NCI-H1105 treated with DMSO at 0.1 percent for 48 hours (cell line): ENCODE measurements at places on chromosomes 13 and 19.
A peak's percentile ranks its signal among the peaks of the same experiment; 100 is the strongest.

- no peak for DNase-seq
Observed at GRCh38 chr13:58963321-58963720, 1200.4 kb downstream of the DIAPH3 start.

GRCh38 chr13:98543378-98544103 is 33.4 kb downstream of the STK24 start:
- DNase-seq, result no peak

GRCh38 chr19:38107129-38107528 is 116.9 kb downstream of the DPF1 start:
- DNase-seq, result no peak

DNA sequence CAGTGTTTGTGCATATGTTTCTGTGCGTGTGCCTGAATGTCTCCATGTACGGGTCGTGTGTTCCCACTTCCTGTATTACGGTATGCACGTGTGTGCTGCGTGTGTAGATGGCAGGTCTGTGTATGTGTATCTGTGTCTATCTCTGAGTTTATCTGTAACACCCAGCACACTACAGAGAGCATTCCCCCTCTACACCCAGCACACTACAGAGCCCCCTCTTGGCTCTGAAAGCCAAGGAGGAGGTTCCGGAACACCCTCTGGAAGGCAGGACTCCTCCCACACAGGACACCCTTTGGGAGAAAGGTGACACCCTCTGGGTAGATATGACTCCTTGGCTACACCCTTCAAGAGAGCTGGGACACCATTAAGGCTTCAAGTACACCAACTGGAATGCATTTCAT is 2.1 kb upstream of the ERFL start:
- no peak for DNase-seq

DNA sequence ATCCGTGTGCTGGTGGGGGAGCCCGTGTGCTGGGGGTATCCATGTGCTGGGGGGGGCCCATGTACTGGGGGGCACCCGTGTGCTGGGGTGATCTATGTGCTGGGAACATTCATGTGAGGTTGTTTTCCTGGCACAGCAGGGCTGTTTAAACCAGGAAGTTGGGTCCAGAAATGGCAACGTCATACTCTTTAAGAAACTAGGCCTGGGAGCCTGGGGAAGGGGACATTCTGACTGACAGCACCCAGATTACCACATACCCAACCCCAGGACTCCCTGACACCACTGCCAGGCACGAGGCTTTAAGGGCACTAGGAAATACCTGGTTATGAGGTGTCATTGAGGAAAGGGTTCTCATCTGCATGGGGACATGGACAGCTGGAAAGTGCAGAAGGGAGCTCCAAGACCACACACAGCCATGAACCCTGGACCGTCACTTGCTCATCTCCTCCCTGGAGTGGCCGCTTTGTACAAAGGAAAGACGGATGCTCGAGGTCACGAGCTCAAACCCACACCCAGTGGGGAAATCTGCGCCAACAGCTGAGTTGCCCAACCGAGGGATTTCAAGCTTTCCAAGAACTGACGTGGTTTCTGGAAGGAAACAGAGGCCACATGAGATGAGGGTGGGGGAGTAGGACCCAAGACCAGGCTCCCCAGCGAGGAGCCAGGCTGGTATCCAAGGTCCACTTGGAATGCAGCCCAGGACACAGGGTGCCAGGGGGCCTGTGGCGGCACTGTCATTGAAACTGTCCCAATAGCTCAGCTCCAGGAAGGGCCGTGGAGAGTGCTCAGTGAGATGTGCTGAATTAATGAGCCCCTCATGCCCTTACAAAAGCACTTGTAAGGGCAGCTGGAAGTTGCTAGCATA is 40.9 kb downstream of the RAB20 start:
- no peak for DNase-seq

DNA sequence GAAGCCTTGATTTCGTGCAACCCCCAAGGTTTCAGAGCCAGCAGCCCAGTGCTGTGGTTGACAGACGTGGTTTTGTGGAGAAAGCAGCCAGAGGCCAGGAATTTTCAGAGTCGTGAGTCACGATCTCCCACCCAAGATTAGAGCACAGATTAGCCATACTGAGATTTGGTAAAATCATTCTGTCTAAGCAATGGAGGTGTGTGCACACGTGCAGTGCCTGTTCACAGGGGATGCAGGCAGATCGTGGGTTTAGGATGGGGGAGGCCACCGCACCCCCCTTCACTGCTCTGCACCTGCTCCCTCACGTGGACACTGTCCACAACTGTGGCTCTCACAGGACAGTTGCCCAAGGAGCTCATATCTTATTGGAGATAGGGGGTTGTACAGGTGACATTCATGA is 46.6 kb upstream of the GPR183 start:
- DNase-seq, result no peak

GRCh38 chr13:59016250-59016649 is 1147.5 kb downstream of the DIAPH3 start:
- DNase-seq, result no peak

GRCh38 chr19:41915776-41916414 is 12.4 kb downstream of the ERFL start:
- DNase-seq, result no peak

DNA sequence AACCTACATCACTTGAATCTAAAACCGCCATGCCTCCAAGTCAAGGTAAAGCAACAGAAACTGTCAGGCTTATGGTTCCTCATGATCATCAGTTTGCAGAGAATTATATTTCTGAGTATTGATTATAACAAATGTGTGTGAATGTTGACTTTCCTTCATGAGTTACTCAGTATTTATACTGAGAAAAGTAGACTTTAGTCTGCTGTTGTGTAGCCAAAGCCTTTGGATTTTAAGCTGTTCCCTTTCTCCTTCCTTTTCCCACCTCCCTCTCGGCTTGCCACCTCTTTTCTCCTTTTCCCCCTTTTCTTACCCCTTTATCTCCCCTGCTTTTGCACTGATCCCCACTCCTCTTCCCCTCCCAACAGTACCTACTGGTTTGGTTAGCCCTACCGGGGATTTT is 20.7 kb upstream of the GPR18 start:
- no peak for DNase-seq

DNA sequence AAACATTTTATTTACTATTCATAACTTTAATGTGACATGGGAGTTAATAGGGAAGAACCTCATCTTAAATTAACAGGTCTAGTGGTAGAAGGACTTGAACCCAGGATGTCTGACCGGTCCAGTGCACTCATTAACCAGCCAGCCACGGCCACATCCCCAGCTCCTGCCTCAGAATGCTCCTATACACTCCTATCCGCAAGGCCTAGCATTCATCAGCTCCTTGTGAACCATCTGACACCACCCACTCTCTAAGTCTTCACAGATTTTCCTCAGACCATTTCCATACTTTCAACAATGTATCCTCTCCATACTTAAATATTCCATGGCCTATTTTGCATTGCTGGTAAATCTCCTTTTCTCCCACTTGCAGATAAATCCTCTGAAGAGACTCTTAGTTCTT is 98.3 kb downstream of the KLF12 start:
- DNase-seq, result no peak

- DNase-seq, result no peak
Observed at GRCh38 chr13:33017323-33017929, 1.2 kb downstream of the KL start.

GRCh38 chr13:37753776-37754175 is 115.8 kb downstream of the TRPC4 start:
- DNase-seq, result no peak

DNA sequence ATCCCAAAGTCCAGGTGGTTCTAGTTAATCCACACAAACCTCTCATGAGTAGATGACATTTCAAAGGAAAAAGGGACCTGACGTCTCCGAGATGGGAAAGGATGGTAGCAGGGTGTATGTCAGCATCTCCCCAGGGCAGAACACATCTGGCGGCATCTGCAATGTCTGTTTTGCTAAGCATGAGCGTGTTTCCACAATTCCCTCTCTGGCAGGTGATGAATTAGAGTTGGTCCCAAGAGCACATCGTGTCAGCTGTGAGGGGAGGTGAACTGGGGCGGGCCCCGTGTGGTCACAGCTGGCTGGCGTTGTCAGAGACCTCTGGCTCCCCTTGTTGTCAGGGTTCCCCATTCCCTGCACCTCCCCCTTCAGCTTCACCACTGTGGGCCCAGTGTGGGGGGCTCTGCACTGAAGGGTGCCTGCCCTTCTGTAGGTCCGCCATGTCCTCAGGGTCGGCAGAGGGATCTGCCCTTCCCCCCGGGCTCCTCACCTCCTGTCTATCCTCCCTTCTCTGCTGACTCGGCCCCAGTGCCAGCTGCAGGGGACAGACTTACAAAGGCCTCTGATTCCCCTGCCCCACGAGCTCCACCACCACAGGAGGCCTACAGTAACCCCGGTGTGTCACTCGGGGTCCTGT is 58.2 kb downstream of the CDADC1 start:
- peak; percentile 22 for DNase-seq

- no peak for DNase-seq
Observed at GRCh38 chr19:13055213-13056051, 47.2 kb downstream of the LYL1 start.

DNA sequence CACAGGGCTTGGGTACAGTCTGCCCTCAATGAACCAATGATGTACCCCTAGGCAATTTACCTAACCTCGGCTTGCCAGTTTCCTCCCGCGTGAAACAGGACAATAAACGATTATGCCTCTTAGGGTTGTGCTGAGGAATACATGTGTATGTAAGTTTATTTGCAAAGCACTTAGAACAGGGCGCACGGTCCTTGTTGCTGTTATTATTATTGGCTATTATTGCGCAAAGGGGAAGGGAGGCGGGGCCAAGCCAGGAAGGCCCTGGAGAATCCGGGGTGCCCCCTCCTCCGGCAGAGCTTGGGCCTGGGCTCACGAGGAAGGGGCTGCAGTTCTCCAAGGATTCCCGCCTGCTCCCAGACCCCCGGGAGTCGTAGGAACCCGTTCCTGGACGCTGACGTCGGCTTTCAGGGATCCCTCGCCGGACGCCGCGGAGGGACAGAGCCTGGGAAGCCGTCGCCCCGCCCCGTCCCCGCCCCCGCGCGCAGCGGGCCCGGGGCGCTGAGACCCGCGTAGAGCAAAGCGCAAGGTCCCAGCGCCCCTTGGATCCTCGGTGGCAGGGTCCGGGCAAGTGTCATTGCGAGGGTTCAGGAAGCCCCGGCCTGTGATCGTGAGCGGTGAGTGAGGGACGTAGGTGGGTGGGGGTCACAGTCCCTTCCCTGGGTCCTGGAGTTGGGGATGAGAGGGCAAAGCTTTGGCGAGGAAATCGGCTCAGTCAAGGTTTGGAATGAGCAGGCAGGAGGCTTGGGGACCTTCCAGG is at the start of gene TMEM91:
Gene TMEM91, plus strand, starts transcription at position 293 of the 757 bp plus-strand sequence. CDS start 1,777 bp downstream, outside the sequence.
- DNase-seq, result peak; percentile 23

GRCh38 chr13:78997902-78998629 is 339.1 kb upstream of the OBI1 start:
- DNase-seq, result no peak

- DNase-seq, result no peak
Observed at GRCh38 chr19:5851302-5851701, at the start of gene FUT3. Gene FUT3 (minus strand): TSS chr19:5851449.

DNA sequence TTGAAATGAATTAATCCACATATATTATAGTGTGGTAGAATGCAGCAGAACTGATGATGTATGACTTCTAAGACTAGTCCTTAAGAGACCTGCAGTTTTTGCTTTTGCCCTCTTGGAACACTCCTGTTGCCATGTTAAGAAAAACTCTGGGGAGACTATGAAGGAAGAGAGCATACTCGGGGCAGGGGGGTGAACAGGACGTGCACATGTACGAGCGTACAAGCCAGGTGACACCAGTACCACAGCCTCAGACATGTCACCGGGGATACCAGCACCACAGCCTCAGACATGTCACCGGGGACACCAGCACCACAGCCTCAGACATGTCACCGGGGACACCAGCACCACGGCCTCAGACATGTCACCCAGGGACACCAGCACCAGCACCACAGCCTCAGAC is 15.9 kb upstream of the USPL1 start:
- DNase-seq, result no peak

DNA sequence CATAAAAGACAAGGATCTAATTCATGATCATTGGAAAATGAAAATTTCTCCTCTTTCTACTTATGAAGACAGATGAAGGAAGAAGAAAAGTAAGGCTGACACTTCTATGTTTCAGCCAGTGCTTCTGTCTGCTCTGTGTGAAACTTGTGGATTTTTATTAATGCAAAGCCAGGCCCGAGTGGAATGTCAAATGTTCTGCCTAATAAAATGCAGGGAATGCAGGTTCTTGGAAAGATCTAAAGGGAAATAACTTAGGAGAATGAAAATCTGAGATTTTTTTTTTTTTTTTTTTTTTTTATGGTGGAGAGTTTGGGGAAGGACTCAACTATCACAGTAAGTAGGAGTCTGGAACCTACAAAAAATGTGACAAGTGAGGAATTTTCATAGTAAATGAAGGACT is 1732.3 kb upstream of the SLC10A2 start:
- no peak for DNase-seq

DNA sequence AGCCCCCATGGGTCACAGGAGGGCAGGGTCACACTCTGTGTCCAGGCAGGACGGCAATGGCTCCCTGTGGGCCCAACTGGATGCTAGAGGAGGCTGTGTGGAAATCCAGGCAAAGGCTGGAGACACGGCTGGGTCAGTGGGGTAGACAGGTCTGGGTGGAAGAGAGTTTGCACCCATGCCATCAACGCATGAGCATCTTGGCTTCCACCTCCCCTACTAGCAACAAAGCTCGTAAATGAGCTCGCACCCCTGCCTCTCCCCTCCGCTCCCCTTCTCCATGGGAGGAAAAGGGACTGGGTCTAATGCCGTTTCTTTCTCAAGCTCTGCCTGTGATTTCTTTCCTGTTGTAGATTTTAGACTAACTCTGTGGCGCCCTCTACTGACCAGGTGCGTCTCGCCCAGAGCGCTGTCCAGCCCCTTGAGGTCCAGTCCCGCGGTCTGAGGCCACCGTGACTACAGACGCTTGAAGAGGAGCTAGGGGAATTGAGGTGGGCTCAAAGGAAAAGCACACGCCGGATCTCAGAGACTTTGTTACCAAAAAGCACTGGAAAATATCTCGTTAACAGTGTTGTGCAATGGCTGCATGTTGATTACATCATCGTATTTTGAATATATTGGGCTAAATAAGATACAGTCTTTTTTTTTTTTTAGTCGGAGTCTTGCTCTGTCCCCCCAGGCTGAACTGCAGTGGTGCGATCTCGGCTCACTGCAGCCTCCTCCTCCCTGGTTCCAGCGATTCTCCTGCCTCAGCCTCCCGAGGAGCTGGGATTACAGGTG is 50.7 kb upstream of the USP29 start:
- DNase-seq, result no peak

- no peak for DNase-seq
Observed at GRCh38 chr19:58455306-58455705, 3.9 kb downstream of the ZNF324B start.
